ENCODE measurements at places on chromosomes 11 and 22. TPM values are rescaled to one million over a fixed set of nuclear protein-coding genes. Genes with fewer than 3 reads are reported as not detected.

DNA sequence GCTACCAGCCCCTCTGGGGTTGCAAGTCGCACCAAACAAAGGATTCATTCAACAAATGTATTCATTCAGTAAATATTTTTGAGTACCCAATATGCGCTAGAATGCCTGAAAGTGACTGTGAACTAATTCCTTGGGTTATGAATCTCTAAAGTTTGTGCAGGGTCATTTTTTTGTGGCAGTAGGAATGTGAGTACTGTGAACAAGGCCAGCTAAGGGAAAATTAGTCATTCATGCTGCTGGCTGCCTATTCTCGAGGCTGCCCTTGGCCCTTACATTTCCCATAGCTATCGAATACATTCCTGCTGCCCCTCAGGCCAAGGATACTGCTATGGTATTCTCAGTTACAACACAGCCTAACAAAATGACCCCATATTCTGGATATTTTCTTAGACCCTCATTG, 141.6 kb downstream of the TRPC6 start:
- no peak for DNase-seq

DNA sequence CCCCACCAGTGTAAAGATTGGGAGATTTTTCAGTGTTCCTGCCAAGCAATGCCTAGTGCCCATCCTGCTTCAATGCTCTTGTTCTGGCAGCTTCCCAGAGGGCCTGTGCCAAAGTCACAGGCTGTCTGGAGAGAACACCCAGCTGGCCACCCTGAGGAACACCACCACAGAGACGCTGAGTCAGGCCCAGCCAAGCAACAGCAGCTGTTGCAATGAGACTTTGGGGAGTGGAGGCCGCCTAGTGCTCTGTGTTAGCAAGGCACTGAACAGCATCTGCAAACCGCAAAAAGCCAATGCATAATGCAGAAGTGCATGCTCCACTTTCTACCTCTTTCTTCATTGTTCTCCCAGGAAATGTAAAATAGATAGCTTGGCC, 168.1 kb downstream of the NXPE2 start:
- no peak for DNase-seq

DNA sequence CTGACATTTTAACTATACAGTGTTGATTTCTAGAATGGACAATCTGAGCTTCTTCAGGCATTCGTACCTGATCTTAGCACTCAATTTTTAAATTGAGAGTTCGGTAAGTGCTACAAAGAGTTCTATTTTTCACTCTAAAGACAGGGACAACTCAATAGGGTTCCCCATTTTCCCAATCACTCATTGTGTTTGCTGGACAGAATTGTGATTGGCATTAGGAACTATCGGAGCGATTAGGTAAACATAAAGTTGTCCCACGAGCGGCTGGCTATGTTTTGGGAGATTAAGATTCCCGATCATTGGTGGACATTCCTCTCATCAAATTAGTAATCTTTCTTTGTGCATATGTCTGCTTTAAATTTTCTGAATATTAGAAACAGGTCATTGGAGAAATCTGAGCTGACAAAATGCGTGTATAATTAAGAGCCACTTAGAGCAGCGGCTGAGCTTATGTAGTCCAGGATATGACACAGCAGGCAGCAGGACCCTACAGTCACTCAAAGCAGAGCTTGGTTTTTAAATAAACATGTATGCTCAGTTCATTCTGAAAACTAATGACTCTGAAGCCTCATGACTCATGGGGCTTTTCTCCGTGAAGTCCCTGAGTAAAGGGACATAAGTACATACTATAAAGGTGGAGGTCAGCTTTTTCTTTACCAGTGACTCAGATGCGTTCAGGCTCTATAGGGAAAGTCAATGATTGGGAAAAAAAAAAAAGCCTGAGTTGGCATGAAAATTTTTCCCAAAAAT, 109.4 kb downstream of the GRIA4 start:
- DNase-seq = no peak

DNA sequence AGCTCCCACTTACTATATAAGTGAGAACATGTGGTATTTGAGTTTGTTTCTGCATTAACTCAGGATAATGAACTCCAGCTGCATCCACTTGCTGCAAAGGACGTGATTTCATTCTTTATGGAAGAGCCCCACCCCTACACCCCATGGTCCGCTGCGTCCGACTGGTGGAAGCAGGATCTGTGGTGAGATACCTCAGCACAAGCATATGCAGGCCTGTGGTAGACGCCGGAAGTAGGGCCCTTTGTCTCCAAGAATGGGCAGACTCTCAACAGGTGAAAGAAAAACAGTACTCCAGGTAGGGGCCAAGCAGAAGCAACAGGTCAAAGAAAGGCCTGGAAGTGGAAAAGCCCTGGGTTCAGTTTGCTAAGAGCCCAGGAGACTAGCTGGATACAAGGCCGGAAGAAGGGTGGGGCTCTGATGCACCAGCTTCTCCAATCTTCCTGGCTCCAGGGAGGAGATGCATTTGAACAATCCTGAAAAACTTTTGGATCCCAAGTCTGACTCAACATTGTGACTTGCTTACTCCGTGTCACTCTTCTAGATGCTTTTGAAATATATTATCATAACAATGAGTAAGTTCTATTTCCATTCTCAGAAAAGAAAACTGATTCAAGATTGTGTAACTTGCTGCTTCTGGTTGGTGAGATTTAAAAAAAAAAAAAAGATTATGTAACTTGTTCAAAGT, 30.4 kb downstream of the NEAT1 start:
- no peak for DNase-seq

Gene JRKL
- total RNA-seq = 6.8 TPM
